ENCODE measurements at places on chromosomes 6 and 20. TPM values are rescaled to one million over a fixed set of nuclear protein-coding genes. Genes with fewer than 3 reads are reported as not detected.
A peak's percentile ranks its signal among the peaks of the same experiment; 100 is the strongest.

SYNCRIP gene
- total RNA-seq = 96.8 TPM

DNA sequence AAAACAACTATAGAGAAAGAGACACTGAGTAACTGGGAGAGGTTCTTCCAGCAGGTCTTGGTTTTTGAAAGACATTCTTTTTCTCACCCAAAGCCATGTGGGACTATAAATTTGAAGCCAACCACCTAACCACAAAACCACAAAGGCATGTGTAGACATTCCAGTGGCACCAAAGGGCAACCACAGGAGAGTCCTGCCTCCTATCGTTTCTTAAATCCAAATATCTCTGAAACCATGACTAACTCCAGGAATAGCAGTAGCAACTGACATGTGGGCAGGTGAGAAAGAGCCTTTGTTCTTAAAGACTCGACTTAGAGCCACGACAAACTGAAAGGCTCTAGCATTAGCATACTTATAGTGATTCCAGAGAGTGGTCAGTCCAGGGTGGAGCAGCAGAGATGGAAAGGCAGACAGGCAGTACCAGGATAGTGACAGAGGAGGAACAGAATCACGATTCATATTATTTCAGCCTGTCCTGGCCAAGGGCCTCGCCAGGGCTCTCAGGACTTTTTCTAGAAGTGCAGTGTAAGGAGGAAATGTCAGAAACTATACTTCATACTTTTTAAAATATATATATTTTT, 9.4 kb upstream of the COL9A1 start:
- no peak overlapping the region for H3K27ac ChIP-seq
- H3K36me3 ChIP-seq = no peaks in the 10 kb centered on the region
- H3K4me1 ChIP-seq = no peaks in the 10 kb centered on the region
- H3K27me3 ChIP-seq = no peaks in the 10 kb centered on the region
- H3K4me3 ChIP-seq = no peak overlapping the region
- no peak for DNase-seq

DNA sequence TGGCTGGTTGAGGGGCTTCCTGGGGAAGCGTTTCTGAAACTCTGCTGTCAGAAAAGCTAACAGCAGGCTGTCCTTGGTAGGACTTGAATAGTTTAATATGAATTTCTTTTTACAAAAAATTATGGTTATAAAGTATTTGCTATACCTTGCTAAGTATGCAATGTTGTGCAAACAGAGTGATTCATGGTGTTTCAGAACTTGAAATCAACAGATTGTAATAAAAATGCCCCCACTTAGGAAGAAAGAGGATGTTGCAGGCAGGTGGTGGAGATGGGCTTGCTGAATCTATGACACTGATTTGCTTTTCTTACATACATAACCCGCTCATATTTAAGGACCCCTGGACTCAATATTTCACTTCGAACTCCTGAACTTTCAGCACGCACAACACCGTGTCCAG, 211.6 kb downstream of the THBS2 start:
- H3K4me1 ChIP-seq = no peaks in the 10 kb centered on the region
- H3K27me3 ChIP-seq = peaks cover 4% of the 10 kb centered on the region
- H3K27ac ChIP-seq = no peak overlapping the region
- H3K4me3 ChIP-seq = no peak overlapping the region
- DNase-seq = no peak

LAMA4 gene
- 23.9 TPM for total RNA-seq

DNA sequence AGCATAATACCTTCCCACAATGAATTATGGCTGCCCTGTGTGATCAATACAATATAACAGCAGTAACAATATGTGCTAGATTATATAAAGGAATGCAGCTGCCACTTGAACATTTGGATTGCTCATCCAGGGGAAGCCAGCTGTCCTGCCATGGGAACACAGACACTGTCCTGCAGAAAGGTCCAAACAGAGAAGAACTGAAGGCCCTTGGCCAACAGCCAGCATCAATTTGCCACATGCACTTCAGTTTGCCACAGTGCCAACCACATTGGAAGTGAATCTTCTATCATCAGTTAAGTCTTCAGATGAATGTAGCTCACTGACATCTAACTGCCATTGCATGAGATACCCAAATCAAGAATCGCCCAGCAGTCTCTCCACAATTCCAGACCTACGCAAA, 332.4 kb downstream of the PRKN start:
- no peaks in the 10 kb centered on the region for H3K4me1 ChIP-seq
- no peak overlapping the region for H3K27ac ChIP-seq
- H3K4me3 ChIP-seq = no peak overlapping the region
- H3K27me3 ChIP-seq = no peaks in the 10 kb centered on the region

DNA sequence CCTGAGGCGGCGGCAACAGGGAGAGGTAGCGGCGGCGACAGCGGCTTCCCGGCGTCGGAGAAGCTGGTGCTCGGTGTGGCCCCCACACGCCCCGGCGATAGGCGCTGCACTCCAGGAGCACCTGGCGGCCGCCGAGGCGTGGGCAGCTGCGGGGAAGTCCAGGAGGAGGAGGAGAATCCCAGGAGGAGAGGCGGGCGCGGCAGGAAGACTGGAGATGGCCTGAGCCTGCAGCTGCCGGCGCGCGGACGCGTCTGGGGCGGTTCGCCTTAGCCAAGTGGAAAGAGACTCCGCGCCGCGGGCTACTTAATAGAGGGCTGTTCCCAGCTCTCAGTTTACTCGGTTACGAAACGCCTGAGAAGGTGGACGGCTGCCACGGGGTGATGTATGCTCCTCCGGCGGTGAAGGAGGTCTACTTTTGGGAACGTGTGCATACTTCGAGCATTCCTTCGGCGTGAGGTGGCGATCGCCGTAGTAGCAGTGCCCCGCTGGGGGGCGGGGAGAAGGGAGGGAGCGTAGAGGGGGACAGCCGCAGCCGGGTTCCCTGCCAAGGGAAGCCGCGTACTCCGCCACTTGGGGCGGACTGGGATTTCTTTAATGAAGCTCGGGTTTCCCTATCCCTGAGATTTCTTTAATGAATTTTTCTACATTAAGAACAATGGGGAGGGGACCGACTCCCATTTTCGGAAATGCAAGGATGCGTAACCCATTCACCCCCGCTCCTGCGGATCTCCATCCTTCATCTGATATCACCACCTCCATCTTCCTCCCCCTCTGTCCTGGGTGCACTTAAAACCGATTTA, at the start of gene COL12A1:
Gene COL12A1 (minus strand): TSS at position 278 of the 800 bp plus-strand sequence. CDS start 3,261 bp downstream, outside the sequence.
- peaks cover 50% of the 10 kb centered on the region for H3K4me1 ChIP-seq
- H3K36me3 ChIP-seq = peaks cover 4% of the 10 kb centered on the region
- peaks cover 30% of the 10 kb centered on the region for H3K27me3 ChIP-seq
- H3K27ac ChIP-seq = no peak within 1 kb of the TSS

DNA sequence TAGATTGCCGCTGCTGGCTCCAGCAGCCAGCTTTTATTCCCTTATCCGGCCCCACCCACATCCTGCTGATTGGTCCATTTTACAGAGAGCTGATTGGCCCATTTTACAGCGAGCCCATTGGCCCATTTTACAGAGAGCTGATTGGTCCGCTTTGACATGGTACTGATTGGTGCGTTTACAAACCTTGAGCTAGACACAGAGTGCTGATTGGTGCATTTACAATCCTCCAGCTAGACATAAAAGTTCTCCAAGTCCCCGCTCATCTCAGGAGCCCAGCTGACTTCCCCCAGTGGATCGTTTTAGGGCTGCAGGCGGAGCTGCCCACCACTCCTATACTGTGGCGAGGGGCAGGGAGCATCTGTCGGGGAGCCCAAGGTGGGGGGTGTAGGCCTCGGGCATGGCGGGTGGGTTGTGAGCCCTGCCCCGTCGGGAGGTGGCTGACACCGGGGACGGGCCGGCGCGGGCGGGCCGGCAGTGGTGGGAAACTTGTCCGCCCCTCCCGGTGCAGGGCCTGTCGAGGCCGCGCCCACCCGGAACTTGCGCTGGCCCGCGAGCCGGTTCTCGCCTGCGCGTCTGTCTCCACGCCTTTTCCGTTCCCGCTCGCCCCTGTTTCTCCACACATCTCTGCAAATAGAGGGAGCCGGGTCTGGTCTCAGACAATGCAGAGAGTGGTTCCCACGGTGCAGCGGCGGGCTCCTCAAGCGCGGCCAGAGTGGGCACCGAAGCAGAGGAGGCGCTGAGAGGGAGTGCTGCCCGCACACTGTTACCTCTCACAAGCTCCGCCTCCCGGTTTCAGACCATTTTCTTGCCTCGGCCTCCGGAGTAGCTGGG, 86.1 kb upstream of the STMND1 start:
- H3K4me1 ChIP-seq = peaks cover 2% of the 10 kb centered on the region
- peaks cover 4% of the 10 kb centered on the region for H3K36me3 ChIP-seq
- H3K4me3 ChIP-seq = peak overlapping the region; percentile 42
- no peak overlapping the region for H3K27ac ChIP-seq
- peak; percentile 30 for DNase-seq

- DNase-seq = no peak
- peaks cover 6% of the 10 kb centered on the region for H3K4me1 ChIP-seq
- no peak overlapping the region for H3K4me3 ChIP-seq
- H3K27me3 ChIP-seq = no peaks in the 10 kb centered on the region
Observed at GRCh38 chr6:104460738-104461483, 398.8 kb downstream of the HACE1 start.

- H3K27me3 ChIP-seq = no peaks in the 10 kb centered on the region
- DNase-seq = no peak
- no peak overlapping the region for H3K27ac ChIP-seq
Observed at GRCh38 chr6:24441599-24441904, 38.8 kb downstream of the MRS2 start.

- DNase-seq = no peak
- H3K4me1 ChIP-seq = peaks cover 62% of the 10 kb centered on the region
- H3K36me3 ChIP-seq = peaks cover 11% of the 10 kb centered on the region
- peak overlapping the region; percentile 67 for H3K27ac ChIP-seq
- H3K4me3 ChIP-seq = peak overlapping the region; percentile 22
- peaks cover 2% of the 10 kb centered on the region for H3K27me3 ChIP-seq
Observed at GRCh38 chr6:157841211-157841840, 18.3 kb downstream of the SNX9 start.

DNA sequence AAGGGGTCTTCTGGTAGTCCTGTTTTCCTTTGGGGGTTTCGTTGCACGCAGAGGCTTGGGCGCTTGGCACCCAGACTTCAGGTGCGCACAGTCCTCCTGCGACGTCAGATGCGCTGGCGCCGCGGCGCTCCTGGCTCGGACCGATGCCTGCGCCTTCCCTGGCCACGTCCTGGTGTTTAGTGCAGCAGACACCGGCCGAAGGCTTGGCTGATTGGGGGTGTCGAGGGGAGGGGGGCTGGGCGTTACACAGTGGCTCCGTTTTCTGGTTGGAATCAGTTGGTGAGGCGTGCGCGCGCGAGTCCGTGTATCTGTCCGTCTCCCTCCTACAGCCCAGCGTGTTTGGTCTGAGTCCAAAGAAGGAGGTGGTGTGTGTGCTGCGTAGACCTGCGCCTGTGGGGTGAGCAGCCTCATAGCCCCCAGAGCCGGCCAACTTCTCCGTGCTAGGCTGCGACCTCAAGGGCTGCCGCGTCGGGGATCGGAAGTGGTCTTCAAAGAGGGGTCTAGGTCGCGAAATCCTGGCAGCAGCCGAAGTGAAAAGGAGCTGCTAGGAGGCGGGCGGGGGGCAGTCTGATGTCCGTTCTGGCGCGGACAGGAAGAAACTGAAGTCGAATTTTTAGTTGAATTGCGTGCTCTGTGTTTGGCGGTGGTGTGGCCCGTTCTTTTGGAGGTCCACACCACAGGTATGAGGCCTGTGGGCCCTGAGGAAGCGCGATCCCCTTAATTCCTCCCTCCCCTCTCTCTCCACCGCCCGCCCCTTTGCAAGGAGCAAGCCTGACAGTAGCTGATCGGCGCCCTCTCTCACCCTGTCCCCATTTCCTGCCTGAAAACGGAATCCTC, 1.5 kb downstream of the SYNDIG1 start:
- H3K4me1 ChIP-seq = peaks cover 7% of the 10 kb centered on the region
- H3K4me3 ChIP-seq = peak overlapping the region; percentile 96
- H3K27me3 ChIP-seq = peaks cover 4% of the 10 kb centered on the region

DNA sequence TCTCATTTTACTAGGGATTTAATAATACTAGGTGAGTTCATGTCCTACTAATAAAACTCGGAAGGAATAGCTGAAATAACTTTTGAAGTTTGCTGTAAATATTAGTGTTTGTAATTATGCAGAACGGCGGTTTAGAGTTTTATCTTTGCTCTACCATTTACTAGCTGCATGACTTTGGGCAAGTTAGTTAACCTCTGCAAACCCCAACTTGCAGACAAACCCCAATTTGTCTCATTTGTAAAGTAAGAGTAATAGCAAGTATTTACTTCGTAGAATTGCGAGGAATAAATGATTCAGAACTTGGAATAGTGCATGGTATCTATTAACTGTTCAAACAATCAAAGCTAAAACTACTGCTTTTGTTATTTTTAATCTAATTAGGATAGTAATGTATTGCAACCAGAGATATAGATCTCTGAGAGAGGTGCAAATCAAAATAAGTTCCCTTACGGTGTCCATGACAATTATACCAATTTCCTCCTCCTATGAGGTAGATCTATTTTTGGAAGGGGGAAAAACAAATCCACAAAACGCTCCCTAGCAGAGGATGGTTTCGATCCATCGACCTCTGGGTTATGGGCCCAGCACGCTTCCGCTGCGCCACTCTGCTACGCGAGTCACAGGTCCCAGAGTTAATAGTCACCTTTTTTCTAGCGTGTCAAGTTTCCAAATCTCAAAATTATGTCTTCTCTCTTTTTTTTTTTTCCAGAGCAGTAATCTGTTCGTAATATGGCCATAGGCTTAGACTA, 35.1 kb upstream of the BTN3A2 start:
- peaks cover 25% of the 10 kb centered on the region for H3K4me1 ChIP-seq
- H3K27me3 ChIP-seq = peaks cover 23% of the 10 kb centered on the region
- no peaks in the 10 kb centered on the region for H3K36me3 ChIP-seq
- H3K27ac ChIP-seq = no peak overlapping the region

Measured in endothelial cell (in vitro differentiated cells).